ENCODE measurements at places on chromosomes 4 and X.

DNA sequence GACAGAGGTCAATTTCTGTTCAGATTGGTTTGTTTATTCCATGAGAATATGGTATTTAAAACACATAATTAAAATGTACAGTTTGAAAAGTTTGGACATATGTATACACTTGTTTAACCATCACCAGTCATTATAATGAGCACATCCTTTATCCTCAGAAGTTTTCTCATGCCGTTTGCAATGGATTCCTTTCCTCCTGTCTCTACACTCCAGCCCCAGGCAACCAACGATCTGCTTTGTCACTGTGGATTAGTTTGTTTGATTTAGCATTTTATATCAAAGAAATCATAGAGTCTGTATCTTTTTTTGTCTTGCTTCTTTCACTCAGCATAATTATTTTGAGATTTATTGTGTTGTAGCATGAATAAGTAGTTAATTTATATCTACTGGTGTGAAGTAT lies 243.0 kb upstream of the TRAM1L1 start:
- H3K27me3 ChIP-seq, result no peaks in the 10 kb centered on the region
- no peak overlapping the region for H3K27ac ChIP-seq
- no peak overlapping the region for H3K4me3 ChIP-seq

DNA sequence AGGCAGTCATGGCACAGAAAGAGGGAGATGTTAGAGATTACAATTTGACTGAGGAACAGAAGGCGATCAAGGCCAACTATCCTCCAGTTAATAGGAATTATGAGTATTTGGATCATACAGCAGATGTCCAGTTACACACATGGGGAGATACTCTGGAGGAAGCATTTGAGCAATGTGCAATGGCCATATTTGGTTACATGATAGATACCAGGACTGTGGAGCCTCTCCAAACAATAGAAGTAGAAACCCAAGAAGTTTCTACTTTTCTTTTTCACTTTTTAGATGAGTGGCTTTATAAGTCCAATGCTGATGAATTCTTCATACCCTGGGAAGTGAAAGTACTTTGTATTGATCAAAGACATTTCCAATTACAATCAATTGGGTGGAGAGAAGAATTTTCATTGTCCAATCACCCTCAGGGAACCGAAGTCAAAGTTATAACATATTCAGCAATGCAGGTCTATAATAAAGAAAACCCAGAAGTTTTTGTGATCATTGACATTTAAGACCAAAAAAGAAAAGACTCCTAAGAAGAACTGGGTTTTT lies 139.1 kb downstream of the MAB21L2 start:
- H3K4me1 ChIP-seq, result no peaks in the 10 kb centered on the region
- H3K27me3 ChIP-seq, result no peaks in the 10 kb centered on the region
- no peak overlapping the region for H3K4me3 ChIP-seq
- no peak overlapping the region for H3K27ac ChIP-seq
- no peak for DNase-seq
- H3K36me3 ChIP-seq, result no peaks in the 10 kb centered on the region

GRCh38 chr4:90375081-90375480 lies 247.9 kb downstream of the CCSER1 start:
- no peaks in the 10 kb centered on the region for H3K36me3 ChIP-seq
- no peaks in the 10 kb centered on the region for H3K4me1 ChIP-seq
- H3K4me3 ChIP-seq, result no peak overlapping the region
- no peak for DNase-seq
- H3K27me3 ChIP-seq, result no peaks in the 10 kb centered on the region

DNA sequence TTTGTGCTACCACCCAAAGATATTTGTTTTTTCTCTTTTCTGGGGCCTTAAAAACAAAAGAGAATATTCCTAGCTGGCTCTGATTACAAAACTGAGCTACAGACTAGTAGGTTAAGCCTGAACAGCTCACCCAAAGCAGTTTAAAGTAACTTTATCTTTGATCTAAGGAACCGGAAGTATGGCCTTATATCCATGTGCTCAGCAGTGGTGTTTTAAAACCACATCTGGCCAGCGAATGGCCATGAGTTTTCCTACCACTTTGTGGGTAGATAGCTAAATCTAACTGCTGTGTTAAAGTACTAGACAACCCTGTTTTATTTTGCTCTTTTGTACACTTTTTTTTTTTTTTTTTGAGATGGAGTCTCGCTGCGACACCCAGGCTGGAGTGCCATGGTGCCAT lies 24.6 kb downstream of the ADGRG4 start:
- H3K27me3 ChIP-seq, result no peaks in the 10 kb centered on the region
- DNase-seq, result no peak
- H3K4me1 ChIP-seq, result no peaks in the 10 kb centered on the region
- no peaks in the 10 kb centered on the region for H3K36me3 ChIP-seq
- no peak overlapping the region for H3K4me3 ChIP-seq

DNA sequence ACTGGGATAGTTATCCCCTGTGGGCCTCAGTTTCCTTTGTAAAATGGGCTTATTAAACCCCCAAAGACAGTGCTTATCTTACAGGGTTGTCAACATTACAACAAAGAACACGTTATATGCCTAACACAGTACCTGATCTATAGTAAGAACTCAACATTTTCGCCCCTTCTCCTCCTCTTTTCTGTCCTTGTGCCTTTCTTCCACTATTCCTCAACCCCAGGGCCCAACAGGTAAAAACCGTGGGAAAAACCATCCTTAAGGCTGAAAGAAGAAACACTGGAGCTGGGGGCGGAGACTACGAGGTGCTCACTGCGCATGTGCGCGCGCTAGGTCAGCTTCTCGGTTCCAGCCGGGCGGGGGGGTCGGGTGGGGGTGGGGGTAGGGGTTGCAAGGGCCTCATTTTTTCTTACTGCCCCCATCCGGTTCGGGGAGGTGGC lies 426 bp upstream of the XIAP start:
- peak overlapping the region; percentile 98 for H3K27ac ChIP-seq
- H3K36me3 ChIP-seq, result no peaks in the 10 kb centered on the region
- peak overlapping the region; percentile 71 for H3K4me3 ChIP-seq
- no peak for DNase-seq
- H3K27me3 ChIP-seq, result no peaks in the 10 kb centered on the region
- H3K4me1 ChIP-seq, result no peaks in the 10 kb centered on the region

- H3K27ac ChIP-seq, result no peak overlapping the region
- H3K27me3 ChIP-seq, result no peaks in the 10 kb centered on the region
- H3K4me3 ChIP-seq, result no peak overlapping the region
- no peaks in the 10 kb centered on the region for H3K36me3 ChIP-seq
- H3K4me1 ChIP-seq, result no peaks in the 10 kb centered on the region
- DNase-seq, result no peak
Measured at GRCh38 chr4:151432654-151433053, 23.7 kb downstream of the FHIP1A start.

GRCh38 chr4:125741825-125742452 lies 427.2 kb downstream of the FAT4 start:
- H3K27me3 ChIP-seq, result no peaks in the 10 kb centered on the region
- no peak overlapping the region for H3K27ac ChIP-seq
- H3K4me1 ChIP-seq, result no peaks in the 10 kb centered on the region
- DNase-seq, result no peak

GRCh38 chr4:64014647-64015046 lies 394.6 kb downstream of the TECRL start:
- H3K4me1 ChIP-seq, result no peaks in the 10 kb centered on the region
- H3K27me3 ChIP-seq, result no peaks in the 10 kb centered on the region
- H3K36me3 ChIP-seq, result no peaks in the 10 kb centered on the region
- no peak for DNase-seq
- H3K27ac ChIP-seq, result no peak overlapping the region

DNA sequence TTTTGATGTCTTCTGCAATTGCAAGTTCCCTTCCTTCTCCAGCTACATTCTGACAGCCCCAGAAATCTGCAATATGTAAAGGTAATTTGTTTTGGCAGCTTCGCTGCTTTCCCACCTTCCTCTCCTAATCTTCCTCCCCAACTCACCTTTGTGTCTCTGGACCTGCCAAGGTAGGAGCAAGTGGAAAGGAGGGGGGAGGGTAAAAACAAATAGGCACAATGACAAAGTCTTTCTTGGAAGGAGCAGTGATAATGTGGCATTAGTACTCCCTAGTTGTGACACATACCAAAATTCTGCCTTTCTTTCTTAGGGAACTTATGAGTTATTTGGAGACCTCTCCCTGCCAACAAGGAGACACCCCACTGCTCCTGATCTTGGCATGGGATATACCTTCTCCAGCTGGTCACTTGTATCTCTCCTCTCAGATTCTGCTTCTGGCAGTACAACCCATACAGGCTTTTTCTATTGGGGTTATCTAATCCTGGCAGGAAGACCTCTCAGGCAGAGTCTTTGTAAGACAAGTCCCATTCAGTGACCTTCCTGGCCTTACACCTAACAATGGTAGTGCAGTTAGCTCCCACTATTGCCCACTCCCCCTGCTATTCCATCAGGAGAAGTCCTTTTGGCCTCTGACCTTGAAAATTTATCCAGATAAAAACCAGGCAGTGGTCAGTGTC lies 24.2 kb downstream of the F8 start:
- DNase-seq, result no peak
- H3K27ac ChIP-seq, result no peak overlapping the region
- no peaks in the 10 kb centered on the region for H3K36me3 ChIP-seq
- H3K4me1 ChIP-seq, result no peaks in the 10 kb centered on the region
- H3K27me3 ChIP-seq, result no peaks in the 10 kb centered on the region

DNA sequence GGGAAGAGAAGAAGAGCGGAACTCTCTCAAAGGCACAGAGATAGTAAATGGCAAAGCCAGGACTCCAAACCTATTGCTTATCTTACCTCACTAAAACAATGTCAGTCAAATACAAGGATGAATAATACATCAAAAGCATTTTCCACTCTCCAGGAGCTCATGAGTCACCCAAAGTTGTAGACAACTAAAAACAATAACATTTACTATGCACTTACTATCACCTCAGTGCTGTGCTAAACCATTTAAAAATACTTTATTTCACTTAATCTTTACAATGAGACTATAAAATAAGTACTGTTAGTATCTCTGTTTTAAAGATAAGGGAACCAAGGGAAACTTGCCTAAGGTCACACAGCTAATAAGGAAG lies 163.2 kb upstream of the SPANXC start:
- H3K36me3 ChIP-seq, result no peaks in the 10 kb centered on the region
- H3K4me3 ChIP-seq, result no peak overlapping the region
- H3K4me1 ChIP-seq, result no peaks in the 10 kb centered on the region
- H3K27ac ChIP-seq, result no peak overlapping the region

DNA sequence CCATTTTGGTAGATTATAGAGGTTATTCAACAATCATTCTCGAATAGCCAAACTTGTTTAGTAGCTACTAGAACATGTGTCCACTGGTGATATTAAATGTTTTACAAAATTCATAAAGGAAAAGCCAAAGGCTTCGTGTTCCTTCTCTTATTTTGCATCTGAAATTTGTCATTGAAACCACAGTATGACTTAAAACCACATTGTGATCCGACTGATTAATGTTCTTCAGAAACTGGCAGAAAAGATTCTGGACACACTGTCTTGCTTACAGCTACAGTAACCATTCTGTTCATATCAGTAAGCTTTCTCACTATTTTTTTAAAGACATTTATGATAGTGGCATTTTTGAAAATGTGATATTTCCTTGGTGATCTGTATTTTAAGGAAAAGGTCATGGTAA lies 2.6 kb upstream of the SMARCA1 start:
- no peak overlapping the region for H3K4me3 ChIP-seq
- H3K27ac ChIP-seq, result no peak overlapping the region
- DNase-seq, result no peak
- no peaks in the 10 kb centered on the region for H3K27me3 ChIP-seq

- no peaks in the 10 kb centered on the region for H3K27me3 ChIP-seq
- no peak overlapping the region for H3K27ac ChIP-seq
- H3K36me3 ChIP-seq, result no peaks in the 10 kb centered on the region
- peaks cover 6% of the 10 kb centered on the region for H3K4me1 ChIP-seq
Measured at GRCh38 chr4:151725087-151725486, 35.7 kb downstream of the GATB start.

DNA sequence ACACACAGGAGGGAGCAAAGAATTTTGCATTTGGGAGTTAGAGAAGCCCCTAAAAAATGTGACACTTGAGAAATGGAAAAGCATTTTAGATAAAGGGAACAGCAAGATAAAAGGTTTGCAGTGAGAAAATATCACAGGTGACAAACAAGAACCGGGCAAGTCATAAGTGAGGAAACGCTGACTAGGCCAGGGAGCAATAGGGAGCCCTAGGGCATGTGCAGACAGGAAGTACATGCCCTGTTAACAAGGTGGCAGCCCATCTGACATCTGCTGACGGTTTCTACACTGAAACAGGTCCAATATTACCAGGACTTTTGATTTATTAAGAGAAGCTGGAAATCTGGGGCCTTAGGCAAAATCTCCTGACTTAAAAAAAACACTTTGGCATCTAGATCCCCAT lies 4.0 kb upstream of the IL13RA1 start:
- H3K36me3 ChIP-seq, result no peaks in the 10 kb centered on the region
- H3K27ac ChIP-seq, result no peak overlapping the region
- DNase-seq, result no peak
- no peaks in the 10 kb centered on the region for H3K27me3 ChIP-seq
- no peak overlapping the region for H3K4me3 ChIP-seq
- H3K4me1 ChIP-seq, result peaks cover 43% of the 10 kb centered on the region

- H3K27me3 ChIP-seq, result no peaks in the 10 kb centered on the region
- H3K4me3 ChIP-seq, result no peak overlapping the region
- no peak for DNase-seq
Measured at GRCh38 chr4:78432896-78433295, 118.7 kb upstream of the ANXA3 start.
